Gastrocnemius medialis (tissue), 4 donors: ENCODE measurements at places on chromosomes 7 and 10. TPM values are rescaled to one million over a fixed set of nuclear protein-coding genes. Genes with fewer than 3 reads are reported as not detected.

The MKX gene
- 1.2 TPM for total RNA-seq

The VSTM4 gene
- total RNA-seq, result 3.2 TPM

The CLRN3 gene
- not detected for total RNA-seq

The ASB10 gene
- total RNA-seq, result 22.8 TPM

The PCLO gene
- 0.29 TPM for total RNA-seq

The NPFFR1 gene
- not detected for total RNA-seq

The STAG3 gene
- total RNA-seq, result 5.5 TPM

The CHPF2 gene
- total RNA-seq, result 11.1 TPM

- no peak overlapping the region for H3K4me3 ChIP-seq
- H3K27ac ChIP-seq, result no peak overlapping the region
- H3K4me1 ChIP-seq, result no peaks in the 10 kb centered on the region
- no peak for DNase-seq
- no peaks in the 10 kb centered on the region for H3K27me3 ChIP-seq
- H3K36me3 ChIP-seq, result no peaks in the 10 kb centered on the region
These were observed 38.5 kb downstream of the NPTX2 start for GRCh38 chr7:98655611-98656010.

DNA sequence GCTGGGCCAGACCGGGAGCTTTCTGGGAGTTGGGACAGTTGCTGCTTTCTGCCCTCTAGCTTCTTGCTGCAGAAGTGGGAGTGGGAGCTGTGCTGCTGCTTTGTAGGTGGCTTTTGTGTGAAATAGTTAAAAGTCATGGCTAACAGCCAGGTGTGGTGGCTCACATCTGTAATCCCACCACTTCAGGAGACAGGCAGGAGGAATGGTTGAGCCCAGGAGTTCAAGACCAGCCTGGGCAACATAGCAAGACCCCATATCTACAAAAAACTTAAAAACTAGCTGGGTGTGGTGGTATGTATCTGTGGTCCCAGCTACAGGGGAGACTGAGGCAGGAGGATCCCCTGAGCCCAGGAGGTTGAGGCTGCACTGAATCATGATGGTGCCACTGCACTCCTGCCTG lies 13.7 kb downstream of the TACR2 start:
- H3K36me3 ChIP-seq, result peaks cover 52% of the 10 kb centered on the region
- H3K4me1 ChIP-seq, result peaks cover 6% of the 10 kb centered on the region
- DNase-seq, result no peak
- H3K4me3 ChIP-seq, result no peak overlapping the region
- no peaks in the 10 kb centered on the region for H3K27me3 ChIP-seq
- no peak overlapping the region for H3K27ac ChIP-seq

- DNase-seq, result no peak
- H3K4me3 ChIP-seq, result no peak overlapping the region
- no peaks in the 10 kb centered on the region for H3K36me3 ChIP-seq
- no peaks in the 10 kb centered on the region for H3K27me3 ChIP-seq
These were observed 145.7 kb upstream of the RHEB start for GRCh38 chr7:151665368-151665767.

DNA sequence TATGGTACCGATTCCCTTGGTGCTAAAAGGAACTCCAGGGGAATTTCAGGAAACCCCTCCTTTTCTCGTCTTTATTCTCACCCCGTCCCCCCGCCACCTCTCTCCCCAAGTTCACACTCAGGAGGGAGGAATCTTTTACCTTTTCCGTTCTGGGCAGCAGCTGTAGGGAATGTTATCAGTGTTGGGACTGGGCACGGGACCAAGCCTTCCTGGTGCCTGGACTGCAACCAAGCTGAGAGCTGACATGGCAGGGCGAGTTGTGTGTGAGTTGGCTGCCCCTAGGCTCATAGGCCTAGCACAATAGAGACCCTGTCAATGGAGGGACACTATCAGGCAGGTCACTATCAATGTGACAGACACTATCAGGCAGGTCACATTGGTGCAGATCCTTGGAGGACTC lies 121.4 kb downstream of the TCF7L2 start:
- no peaks in the 10 kb centered on the region for H3K27me3 ChIP-seq
- no peak overlapping the region for H3K4me3 ChIP-seq
- DNase-seq, result no peak
- no peaks in the 10 kb centered on the region for H3K36me3 ChIP-seq
- H3K4me1 ChIP-seq, result peaks cover 4% of the 10 kb centered on the region

DNA sequence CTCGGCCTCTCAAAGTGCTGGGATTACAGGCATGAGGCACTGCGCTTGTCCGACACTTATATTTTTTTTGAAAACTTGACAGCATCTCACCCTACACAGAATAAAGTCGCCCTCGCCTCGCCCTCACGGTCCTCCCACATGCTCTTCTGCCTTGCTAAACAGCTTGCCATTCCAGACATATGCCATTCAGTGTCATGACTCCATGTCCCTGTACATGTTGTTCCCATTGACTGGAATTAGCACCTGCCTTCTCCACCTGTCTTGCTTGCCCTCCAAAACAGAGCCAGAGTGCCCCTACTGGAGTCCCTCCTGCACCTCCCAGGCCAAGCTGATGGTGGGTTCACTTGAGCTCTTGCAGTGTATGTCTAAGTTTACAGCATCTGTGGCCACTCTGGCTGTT lies 6.2 kb downstream of the NIPSNAP2 start:
- H3K27me3 ChIP-seq, result no peaks in the 10 kb centered on the region
- H3K4me3 ChIP-seq, result no peak overlapping the region
- DNase-seq, result peak; percentile 76
- peaks cover 91% of the 10 kb centered on the region for H3K4me1 ChIP-seq
- H3K36me3 ChIP-seq, result no peaks in the 10 kb centered on the region

DNA sequence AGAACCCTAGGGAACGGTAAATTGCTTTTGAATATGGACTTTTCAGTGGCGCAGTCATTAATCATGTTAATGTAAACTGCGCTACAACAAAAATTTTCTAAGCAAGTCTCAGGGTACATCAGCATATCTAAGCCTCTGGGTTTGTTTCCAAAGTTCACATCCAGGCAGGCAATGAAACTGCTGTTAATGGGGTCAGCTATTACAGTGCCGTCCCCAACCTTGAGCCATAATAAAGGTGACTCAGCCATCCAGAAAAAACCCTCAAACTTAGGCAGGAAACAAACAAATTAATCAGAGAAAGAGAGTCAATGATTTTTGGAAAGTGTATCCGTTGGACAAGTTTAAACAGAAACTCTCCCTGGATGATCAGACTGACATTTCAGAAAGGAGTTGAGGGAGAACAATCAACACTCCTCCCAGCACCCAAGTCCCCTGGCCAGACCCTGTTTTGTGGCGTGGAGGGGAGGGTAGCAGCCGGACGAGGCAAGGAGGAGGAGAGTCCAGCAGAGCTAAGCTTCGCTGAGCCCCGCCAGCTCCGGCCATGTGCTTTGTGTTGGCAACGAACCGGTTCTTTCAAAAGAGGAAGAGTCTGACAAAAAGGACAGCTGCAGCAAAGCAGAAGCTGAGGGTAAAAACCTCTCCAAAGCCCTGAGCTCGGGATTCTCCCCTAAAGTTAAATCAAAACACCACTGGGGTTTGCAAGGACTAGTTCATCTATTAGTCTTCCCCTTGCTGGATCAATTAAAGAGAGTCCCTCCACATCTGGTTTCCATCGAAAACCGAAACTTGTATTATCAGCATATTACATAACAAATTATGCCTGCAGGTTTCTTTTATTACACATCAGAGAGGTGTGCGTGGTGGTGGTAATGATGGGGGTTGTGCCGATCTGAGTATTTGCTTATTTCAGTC lies 3.6 kb downstream of the FAM53B start:
- peaks cover 80% of the 10 kb centered on the region for H3K4me1 ChIP-seq
- H3K36me3 ChIP-seq, result no peaks in the 10 kb centered on the region
- DNase-seq, result peak; percentile 86
- H3K27ac ChIP-seq, result peak overlapping the region; percentile 92
- H3K27me3 ChIP-seq, result no peaks in the 10 kb centered on the region

DNA sequence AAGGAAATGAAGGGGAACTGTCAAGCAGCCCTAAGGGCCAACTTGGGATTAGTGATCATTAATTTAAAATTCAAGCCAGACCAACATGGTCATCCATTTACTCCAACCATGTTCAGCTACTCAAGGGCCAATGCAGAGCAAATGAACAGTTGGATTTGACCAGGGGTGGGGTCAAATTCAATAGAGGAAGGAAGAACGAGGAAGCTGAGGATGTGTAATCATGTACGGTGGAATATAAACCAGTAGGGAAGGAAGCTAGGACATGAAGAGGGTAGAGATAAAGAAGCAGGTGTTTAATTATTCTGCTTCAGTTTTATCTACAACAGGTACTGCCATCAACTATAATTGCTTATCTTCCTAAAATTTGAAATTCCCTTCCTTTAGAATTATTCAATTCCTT lies 81.6 kb downstream of the HIBADH start:
- no peak for DNase-seq
- no peaks in the 10 kb centered on the region for H3K36me3 ChIP-seq
- H3K4me1 ChIP-seq, result no peaks in the 10 kb centered on the region
- no peak overlapping the region for H3K27ac ChIP-seq
- H3K27me3 ChIP-seq, result no peaks in the 10 kb centered on the region

GRCh38 chr10:11111490-11111889 lies 93.8 kb downstream of the CELF2 start:
- no peak overlapping the region for H3K27ac ChIP-seq
- H3K36me3 ChIP-seq, result no peaks in the 10 kb centered on the region
- DNase-seq, result no peak
- no peaks in the 10 kb centered on the region for H3K27me3 ChIP-seq
- H3K4me1 ChIP-seq, result peaks cover 16% of the 10 kb centered on the region

GRCh38 chr10:26448706-26449435 lies 10.7 kb downstream of the APBB1IP start:
- H3K27ac ChIP-seq, result no peak overlapping the region
- no peak for DNase-seq
- no peaks in the 10 kb centered on the region for H3K4me1 ChIP-seq
- H3K4me3 ChIP-seq, result no peak overlapping the region

- no peaks in the 10 kb centered on the region for H3K27me3 ChIP-seq
- no peak for DNase-seq
- H3K4me1 ChIP-seq, result no peaks in the 10 kb centered on the region
- H3K4me3 ChIP-seq, result no peak overlapping the region
- no peaks in the 10 kb centered on the region for H3K36me3 ChIP-seq
These were observed 328.4 kb upstream of the GNAI1 start for GRCh38 chr7:79806161-79806734.

DNA sequence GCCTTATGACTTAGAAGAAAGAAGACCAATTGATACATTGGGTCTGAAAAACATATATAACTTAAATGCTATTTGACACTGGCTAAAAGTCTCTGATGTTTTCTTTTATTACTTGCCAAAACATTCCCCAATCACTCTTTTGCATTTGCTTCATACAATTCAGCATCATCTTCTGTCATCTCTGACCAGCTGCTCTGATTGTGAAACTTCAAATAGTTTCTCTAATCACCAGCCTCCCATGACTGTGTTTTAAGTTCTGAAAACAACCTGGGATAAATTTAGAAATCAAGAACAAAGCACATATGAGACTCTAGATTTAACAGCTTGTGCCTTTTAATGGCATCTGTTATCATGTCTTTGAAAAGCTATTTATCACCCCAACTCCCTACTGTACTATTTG lies 208.4 kb upstream of the KCND2 start:
- H3K36me3 ChIP-seq, result no peaks in the 10 kb centered on the region
- H3K4me1 ChIP-seq, result peaks cover 4% of the 10 kb centered on the region
- no peak for DNase-seq
- peak overlapping the region; percentile 74 for H3K27ac ChIP-seq

DNA sequence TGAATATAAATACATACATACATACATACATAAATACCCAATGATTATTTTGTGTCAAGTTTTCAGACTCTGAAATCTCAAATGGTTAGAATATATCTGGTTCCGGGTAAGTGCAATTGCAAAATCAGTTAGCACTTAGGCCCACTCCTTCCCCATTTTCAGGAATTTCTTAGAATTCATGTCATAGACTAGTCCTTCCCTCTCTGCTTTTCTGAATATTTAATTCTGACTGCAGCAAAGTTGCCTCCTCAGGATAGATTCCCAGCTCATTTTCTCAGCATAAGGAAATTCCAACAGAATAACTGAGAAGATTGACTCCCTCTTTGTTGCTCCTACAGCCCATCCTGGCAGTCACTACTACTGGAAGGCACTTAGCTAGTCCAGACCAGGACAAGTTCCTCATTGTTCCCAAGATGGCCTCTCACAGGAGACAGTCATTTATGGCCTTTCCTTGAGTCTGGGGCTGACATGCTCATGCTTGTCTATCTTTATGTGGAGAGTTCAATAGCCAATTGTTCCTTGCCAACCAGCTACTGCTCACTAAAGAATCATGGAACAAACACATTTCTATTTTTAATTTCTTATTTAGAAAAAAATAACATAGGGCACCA lies 142.9 kb upstream of the ITGB1 start:
- no peak for DNase-seq
- H3K27ac ChIP-seq, result no peak overlapping the region
- H3K4me1 ChIP-seq, result no peaks in the 10 kb centered on the region

DNA sequence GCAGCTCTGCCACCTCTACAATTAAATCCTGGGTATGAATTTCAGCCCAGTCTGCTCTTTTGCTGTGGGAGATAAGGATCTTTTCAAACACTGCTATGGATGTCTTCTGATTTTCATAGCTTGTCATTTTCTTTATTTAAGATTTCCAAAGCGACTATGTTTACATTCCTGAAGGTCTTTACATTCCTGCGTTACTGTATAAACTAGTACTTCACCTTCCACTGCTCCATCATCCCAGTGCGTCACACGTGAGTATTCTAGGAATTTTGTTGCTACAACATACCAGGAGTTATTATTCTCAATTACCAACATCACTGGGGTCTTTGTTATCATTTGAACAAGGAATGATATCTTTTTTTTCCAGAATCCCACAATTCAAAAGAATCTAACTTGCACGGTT lies 944.7 kb downstream of the SORCS3 start:
- H3K27me3 ChIP-seq, result no peaks in the 10 kb centered on the region
- H3K4me1 ChIP-seq, result no peaks in the 10 kb centered on the region
- H3K27ac ChIP-seq, result no peak overlapping the region
- DNase-seq, result no peak
- no peaks in the 10 kb centered on the region for H3K36me3 ChIP-seq

DNA sequence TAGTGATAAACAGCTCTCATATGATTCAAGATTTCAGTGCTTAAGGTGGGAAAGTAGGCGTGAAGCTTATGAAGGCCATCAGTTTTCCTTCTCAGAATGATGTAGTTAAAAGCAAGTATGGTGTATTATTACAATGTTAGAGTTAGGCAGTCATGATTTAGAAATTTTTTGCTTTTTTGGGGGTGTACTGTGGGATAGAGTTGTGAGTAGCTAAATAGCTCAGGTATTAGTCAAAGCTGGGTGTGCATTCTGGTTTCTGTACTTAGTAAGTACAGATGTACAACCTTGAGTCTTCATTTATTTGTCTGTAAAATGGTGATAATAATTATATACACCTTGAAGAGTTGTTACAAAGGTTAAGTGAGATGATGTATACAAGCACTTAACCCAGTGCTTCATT lies 52.2 kb downstream of the R3HCC1L start:
- no peak for DNase-seq
- no peak overlapping the region for H3K4me3 ChIP-seq
- H3K27ac ChIP-seq, result no peak overlapping the region
- H3K4me1 ChIP-seq, result no peaks in the 10 kb centered on the region
- no peaks in the 10 kb centered on the region for H3K27me3 ChIP-seq
- H3K36me3 ChIP-seq, result no peaks in the 10 kb centered on the region

GRCh38 chr7:153628825-153629224 lies 423.4 kb upstream of the DPP6 start:
- no peak overlapping the region for H3K27ac ChIP-seq
- no peak overlapping the region for H3K4me3 ChIP-seq
- H3K4me1 ChIP-seq, result no peaks in the 10 kb centered on the region
- no peak for DNase-seq
- H3K27me3 ChIP-seq, result no peaks in the 10 kb centered on the region
- no peaks in the 10 kb centered on the region for H3K36me3 ChIP-seq

- peak overlapping the region; percentile 73 for H3K27ac ChIP-seq
- no peak for DNase-seq
- H3K4me3 ChIP-seq, result no peak overlapping the region
- H3K36me3 ChIP-seq, result no peaks in the 10 kb centered on the region
- H3K27me3 ChIP-seq, result no peaks in the 10 kb centered on the region
These were observed 4.8 kb upstream of the REPIN1 start for GRCh38 chr7:150363872-150364271.
